ENCODE measurements at places on chromosomes 2 and 18.

DNA sequence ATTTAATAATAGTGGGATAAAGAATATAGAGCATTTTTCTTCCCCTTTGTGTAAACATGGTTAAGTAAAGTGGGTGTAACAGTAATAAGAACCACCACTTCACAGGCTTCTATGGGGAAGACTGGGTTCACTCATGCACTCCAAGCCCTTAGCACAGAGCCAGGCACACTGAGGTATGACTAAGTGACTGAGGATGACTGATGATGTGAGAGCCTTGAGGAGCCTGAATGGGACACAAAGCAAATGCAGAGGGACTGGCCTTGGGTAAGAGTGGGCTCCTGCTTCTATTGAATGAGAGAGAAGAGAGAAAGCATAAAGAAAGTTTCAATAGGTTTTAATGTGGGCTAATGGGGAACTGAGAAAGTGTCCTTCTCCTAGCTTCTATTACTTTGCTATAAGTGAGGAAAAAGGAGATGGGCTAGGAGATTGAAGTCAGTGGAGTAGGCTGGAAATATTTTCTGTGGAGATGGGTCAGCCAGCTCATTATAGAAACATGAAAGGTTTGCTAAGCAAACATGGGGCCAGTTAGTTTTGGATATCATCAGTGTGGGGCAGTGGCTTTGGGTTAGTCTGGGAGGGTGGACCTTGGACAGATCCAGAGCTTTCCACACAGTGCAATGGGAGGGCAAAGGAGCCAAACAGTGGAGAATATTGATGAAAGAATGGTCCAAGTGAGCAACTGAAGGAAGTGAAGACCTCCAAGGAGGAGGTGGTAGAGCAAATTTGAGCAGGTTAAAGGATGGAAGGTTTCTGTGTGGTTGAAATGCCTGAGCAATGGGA, 20.6 kb downstream of the IL1F10 start:
- DNase-seq, result no peak

GRCh38 chr18:21364471-21364870, 122.4 kb downstream of the GREB1L start:
- DNase-seq, result no peak

GRCh38 chr2:9693196-9693491, 62.3 kb upstream of the YWHAQ start:
- no peak for DNase-seq

DNA sequence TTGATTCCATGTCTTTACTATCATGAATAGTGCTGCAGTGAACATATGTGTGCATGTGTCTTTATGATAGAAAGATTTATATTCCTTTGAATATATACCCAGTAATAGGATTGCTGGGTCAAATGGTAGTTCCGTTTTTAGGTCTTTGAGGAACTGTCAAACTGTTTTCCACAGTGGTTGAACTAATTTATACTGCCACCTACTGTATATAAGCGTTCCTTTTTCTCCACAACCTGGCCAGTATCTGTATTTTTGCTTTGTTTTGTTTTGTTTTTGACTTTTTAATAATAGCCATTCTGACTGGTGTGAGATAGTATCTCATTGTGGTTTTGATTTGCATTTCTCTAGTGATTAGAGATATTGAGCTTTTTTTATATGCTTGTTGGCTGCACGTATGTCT, 641.6 kb downstream of the SUCLG1 start:
- DNase-seq, result no peak

- no peak for DNase-seq
Measured at GRCh38 chr18:7358989-7359726, 128.3 kb downstream of the LRRC30 start.

- DNase-seq, result no peak
Measured at GRCh38 chr2:66919286-66919685, 477.8 kb upstream of the ETAA1 start.

GRCh38 chr2:143219266-143219665, 90.0 kb downstream of the ARHGAP15 start:
- no peak for DNase-seq

DNA sequence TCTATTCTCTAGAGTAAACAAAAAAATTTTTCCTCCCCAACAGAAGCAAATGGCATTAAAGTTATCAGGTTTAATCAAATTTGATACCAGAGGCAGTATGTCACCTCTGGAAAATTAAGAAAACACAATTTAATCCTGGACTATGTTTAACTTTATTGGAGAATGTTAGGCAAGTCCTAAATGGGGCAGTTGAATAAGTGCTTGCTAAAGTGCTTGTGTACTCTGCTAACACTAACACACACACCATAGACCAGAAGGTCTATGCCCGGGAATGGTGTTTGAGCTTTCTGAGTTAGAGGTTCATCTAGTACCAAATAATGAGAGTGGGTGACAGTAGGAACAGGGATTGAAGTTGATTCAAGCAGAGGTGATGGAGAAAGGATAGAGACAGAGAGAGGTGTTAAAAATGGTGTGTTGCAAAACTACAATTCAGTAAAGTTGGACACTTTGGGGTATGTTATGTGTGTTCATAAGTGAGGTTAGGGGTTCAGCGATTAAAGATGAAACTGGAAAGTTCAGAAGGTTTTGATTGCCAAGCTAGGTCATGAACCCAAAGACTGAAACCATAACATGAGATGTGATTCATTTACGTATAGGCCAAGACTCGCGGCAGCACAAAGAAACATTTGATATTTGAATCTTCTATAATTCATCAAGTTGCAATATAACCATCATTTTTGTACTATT, 40.5 kb upstream of the PEX13 start:
- no peak for DNase-seq

DNA sequence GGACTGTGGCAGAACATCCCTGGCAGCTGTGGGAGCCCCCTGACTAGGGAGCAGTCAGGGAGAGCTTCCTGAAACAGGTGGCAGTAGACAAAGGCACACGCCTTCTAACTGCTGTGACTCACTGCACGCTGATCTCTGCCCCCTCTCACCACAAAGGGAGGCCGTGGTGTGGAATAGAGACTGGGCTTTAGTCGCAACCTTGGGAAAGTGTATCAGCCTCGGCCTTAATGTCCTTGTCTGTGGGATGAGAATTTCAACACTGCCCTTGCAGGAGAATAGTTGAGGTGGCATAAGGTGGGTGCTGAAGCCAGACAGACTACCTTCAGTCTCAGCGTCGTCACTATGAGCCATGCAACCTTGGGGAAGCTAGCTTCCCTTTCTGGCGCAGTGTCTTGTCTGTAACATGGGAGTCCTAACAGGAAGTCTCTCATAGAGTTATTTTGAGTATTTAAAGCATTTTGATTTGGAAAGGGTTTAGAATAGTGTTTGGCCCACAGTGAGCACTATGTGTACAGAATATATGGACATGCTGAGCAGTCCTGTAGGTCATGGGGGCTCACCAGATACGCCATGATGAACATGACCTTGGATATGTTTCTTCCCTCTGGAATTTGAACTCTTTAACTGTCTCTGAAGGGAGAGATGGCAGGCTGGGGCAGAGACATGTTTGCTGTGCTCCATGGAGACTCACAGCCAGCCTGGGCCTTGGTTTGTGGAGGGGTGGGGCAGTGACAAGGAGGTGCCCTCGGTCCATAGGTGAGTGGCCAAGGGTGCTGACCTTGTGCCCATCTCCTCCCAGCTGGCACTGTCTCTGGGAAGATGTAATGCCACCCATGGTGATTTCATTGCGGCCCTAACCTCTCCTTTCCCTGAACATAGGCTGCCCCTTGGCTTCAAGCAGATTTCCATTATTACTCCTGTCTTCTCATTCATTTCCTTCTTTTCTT, 29.5 kb upstream of the SMAD7 start:
- no peak for DNase-seq

DNA sequence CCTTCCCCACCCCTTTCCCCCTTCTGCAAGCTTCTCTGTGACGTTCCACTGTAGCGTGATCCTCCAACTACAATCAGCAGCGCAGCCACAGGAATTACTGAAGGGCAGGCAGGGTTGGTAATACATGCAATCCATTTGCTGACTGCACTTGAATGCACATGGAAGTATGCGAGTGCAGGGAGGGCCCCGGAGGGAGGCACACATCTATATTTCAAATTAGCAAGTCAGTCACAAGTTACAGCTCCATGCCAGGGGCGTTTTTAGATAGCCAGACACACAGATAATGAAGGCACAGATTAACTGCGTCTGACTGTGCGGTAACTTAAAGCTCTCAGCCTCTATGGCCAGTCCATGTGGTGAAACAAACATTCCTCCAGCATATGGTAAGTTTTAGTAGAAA, 209.2 kb upstream of the GATA6 start:
- DNase-seq, result no peak

DNA sequence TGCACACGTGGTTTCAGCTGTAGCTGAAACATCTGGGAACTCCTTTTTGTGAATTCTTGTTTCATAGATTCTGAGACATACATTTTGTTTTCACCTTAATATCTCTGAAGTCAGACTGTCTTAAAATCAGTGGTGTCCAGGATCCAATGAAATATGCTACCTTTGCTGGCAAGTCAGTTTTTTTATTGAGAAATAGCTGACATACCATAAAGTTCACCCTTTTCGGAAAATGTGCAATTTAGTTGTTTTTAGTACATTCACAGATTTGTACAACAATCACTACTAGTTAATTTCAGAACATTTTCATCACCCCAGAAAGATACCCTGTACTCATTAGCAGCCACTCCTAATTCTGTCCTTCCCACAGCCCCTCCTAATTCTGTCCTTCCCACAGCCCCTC, 243.7 kb downstream of the GLI2 start:
- no peak for DNase-seq

DNA sequence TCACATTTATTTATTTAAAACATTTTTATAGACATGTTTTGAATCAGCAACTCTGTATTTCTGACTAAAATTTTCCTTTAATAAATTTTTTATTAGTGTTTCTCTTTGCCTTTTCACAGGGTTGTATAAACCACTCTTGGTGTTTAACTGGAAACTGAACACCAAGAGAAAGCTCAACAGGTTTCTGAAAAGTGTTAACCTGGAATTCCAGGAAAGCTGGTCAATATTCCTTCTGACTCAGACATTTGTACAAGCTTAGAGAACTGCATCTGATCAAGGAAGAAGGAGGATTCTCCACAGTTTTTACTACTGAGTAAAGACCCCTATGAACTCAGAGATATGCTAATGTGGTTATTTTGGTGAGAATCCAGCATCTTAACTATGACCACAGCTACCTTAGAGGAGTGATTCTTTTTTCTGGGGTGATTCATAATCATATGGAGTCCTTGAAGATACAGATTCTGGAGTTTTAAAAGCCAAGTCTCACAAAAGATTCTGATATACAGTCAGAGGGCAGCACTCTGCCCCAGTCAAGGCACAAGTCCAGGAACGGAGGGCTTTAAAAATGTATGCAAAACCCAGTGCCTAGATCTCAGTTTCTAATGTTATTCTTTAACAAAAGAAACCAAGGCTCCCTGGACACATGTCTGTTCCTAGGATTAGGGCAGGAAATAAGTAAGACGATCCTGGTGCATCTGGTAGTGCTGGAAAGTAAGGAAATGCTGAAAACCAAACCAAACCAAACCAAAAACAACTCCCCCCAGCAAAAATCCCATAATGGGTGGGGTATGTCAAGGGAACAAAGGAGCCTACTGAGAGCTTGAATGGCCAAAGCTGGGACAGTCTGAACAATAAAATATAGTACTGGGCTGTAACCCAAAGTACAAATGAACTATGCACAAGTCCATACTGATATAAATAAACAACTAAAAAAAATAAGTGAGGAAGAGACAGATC, 85.1 kb upstream of the FZD5 start:
- no peak for DNase-seq

DNA sequence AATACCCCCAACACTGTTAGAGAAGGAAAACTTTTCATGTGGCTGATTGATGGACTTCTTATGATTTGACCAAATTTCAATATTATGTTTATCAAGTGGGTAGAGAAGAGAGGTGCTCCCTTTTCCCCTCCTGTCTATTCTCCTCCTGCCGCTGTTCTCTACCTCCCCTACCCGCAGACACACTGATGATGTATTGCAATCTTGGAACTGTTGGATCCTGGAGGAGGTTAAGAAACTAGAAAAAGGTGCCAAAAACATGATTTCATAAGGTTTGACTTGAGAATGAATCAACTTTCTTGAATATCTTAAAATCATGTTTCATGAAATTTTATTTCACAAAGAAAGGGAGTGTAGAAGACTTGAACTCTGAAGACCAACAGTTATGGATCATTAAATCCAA, 125.8 kb downstream of the MEIS1 start:
- no peak for DNase-seq

DNA sequence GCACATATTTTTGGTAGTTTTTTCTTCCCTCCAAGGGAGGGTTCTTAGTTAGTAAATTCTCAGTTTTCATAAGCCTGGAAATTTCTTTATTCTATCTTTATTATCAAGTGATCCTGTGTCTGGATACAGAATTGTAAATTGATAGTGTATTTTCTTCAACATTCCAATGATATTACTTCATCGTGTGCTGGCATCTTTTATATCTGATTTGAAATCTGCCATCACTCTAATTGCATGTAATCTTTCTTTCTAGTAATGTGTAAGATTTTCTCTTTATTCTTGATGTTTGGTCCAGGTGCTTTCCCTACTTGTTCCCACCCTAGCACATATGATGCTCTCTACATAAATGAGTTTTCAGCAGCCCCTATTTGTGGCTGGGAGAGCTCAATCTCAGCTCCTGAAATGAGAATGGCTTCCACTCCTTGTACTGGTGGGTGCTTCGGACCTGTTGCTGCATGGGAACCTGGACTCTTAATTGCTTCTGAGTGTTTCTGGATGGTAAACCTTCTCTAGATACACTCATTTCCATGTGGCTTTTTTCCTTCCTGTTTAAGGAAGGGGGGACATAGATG, 102.7 kb downstream of the SMIM21 start:
- no peak for DNase-seq

DNA sequence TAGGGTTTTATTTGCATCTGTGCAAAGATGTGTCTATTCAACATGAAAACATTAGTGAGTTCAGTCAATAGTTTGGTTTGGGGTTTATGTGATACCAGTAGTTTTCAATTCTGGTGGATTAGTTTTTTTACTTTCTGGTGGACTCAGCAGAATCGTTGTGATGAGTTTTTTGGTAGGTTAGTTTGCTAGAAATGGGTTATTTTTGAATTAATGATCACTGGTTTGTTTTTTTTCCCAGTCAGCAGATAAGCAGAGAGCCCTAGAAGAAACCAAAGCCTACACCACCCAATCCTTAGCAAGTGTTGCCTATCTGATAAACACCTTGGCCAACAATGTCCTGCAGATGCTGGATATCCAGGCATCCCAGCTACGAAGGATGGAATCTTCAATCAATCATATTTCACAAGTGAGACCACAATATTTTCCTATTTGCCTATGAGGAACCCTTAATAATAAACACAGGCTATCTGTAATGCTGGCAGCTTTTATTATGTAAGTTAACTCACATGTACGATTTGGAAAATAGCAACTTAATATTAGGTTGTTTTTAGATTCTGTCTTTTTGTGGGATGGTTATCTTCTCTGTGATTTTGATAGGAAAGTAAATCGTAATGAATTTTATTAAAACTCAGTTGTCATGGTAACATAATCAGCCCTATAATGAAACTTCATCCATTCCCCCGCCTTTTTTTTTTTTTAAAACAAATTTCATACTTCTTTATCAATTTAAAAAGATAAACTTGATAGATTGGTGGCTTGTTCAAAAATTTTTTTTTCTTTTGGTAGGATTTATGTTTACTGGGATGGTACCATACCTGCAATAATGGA, 38.7 kb downstream of the ABI2 start:
- DNase-seq, result no peak

GRCh38 chr18:79572093-79572780, 107.4 kb upstream of the CTDP1 start:
- DNase-seq, result no peak

GRCh38 chr2:240129311-240129710, 6.8 kb downstream of the COPS9 start:
- DNase-seq, result no peak
